ENCODE measurements at places on chromosomes 5 and 9.

- no peak for DNase-seq
These were observed 431 bp downstream of the TMOD1 start for GRCh38 chr9:97501972-97502221.

DNA sequence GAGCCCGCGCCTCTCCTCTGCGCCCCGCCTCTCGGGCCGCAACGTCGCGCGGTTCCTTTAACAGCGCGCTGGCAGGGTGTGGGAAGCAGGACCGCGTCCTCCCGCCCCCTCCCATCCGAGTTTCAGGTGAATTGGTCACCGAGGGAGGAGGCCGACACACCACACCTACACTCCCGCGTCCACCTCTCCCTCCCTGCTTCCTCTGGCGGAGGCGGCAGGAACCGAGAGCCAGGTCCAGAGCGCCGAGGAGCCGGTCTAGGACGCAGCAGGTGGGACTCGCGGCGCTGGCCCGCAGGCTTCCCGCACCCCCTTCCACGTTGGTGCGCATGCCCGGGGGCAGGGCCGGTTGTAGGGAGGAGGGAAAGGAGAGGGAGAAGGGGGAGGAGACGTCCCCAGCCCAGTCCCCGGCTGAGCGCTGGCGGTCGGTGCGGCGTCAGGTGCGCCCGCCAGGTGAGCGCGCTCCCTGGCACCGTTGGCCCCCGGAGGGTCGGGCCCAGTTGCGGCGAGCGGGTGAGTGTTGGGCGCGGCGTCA, at the start of gene OCLN:
Gene OCLN (plus strand): TSS at position 400 of the 532 bp plus-strand sequence. CDS start 11,455 bp downstream, outside the sequence.
- DNase-seq, result no peak

DNA sequence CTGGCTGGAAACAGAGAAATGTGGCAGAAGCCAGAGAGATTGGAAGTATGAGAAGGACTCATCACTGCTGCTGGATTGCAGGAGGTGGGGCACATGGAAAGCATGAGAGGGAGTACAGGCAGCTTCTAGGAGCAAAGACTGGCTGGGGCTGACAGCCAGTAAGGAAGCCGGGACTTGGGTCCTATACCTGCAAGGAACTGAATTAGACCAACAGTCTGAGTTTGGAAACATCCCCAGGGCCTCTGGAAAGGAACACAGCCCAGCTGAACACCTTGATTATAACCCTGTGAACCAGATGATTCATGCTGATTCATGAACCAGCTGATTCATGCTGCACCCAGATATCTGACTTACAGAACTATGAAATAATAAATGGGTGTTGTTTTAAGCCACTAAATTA, 93.4 kb downstream of the OSTF1 start:
- DNase-seq, result no peak

GRCh38 chr9:133696071-133696472, 42.1 kb downstream of the SARDH start:
- DNase-seq, result no peak

DNA sequence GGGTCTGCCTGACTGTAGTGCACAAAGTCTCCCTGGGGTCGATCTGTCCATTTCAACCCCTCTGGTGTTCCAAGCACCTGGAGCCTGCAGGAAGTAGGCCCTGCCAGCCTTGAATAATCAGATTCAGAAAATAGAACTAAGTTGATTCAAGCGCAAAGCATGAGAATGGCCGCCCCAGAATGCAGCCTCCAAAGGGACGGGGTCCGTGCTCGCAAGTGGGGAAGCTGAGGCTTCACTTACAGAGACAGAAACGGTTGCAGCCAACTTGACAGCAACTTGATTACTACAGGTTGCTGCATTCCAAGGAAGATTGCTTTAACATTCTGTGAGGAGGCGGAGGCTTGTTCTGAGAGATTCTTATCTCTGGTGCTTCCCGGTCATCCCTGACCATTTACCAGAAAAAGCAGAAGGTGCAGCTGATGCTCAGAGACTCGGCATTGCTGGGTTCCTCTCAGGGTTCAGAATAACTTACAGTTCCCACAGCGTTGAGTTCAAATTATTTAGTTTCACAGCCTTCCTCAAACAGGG, 14.9 kb upstream of the LRRC14B start:
- no peak for DNase-seq

- no peak for DNase-seq
These were observed 36.6 kb downstream of the TTLL11 start for GRCh38 chr9:122056484-122056883.

DNA sequence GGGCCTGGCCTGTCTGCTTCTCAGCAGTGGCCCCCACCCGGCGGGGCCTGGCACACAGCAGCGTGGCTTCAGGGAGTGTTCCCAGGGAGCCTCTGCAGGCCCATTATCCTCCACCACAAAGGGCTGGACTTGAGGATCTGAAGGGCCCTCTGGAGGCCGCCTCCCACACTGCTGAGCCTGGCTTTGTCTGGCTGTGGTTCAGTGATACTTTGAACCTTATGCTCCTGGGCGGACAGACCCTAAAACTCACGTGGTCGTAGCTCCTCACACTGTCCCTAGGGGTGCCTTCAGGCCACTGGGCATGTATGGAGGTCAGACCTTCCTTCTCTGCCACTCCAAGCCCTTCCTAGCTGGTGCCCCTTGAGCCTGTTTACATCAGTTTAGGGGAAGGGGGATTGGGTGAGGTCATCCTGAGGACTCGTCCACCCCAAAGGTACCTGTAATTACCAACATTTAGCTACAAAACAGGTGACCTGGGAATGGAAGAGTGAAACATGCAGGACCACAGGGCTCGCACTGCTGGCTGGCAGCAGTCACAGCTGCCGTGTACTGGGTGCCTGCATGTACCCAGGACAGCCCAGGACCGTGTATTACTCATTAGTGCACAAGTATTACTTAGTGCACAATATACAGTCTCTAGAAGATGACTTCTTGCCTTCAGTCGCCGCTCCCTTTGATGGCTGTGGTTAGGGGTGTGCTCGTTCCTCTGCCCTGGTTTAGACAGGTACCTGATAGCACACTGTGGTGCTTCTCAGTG, 8.5 kb downstream of the GRHPR start:
- no peak for DNase-seq

DNA sequence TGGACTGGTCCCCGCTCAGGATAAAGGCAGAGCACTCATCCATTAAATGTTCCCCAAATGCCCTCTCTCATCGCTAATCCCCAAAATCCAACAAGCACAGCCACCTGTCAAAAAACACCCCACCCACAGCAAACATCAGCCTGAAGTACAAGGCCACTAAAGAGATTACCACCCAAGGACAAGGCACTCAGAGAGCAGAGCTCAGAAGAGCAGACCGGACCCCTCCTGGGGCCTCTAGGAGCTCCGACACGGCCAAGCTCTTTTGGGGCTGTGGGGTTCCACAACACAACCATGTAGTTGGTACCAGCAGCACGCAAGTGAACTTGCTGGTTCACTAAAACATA, 9.8 kb downstream of the VDAC1 start:
- no peak for DNase-seq

GRCh38 chr5:124806373-124807077, 60.1 kb upstream of the ZNF608 start:
- DNase-seq, result no peak

GRCh38 chr5:90022711-90023053, 386.9 kb downstream of the CETN3 start:
- DNase-seq, result no peak

DNA sequence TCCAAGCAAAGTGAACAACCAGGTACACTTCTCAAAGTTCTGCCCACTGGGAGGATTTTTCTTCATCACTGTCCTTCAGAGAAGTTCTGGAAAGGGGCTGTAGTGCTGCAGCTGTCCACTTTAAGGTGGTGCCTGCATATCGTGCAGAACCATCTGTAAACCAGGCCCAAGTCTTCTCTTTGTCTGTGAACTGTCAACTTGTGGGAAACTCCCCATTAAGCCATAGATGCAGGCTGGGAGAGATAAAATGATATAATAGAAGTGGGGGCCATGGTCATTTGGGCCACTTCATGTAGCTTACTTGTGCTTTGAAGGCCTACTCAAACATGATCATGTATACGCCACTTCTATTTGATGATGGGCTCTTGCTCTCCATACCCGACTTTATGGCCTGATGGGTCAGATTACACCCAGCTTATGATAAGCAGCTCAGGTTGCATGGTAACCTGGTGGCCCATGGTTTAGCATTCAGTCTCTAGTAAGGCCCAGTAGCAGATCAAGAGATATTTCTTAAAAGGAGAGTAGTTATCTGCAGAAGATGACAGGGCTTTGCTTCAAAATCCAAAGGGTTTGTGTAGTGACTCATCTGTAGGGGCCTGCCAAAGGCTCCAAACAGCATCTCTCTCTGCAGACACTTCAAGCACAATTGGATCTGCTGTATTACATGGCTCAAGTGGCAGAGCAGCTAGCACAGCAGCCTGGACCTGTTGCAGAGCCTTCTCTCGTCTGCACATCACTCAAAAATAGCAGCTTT, 15.7 kb upstream of the BTF3 start:
- DNase-seq, result no peak

GRCh38 chr9:32264170-32264864, 120.1 kb upstream of the ACO1 start:
- no peak for DNase-seq

DNA sequence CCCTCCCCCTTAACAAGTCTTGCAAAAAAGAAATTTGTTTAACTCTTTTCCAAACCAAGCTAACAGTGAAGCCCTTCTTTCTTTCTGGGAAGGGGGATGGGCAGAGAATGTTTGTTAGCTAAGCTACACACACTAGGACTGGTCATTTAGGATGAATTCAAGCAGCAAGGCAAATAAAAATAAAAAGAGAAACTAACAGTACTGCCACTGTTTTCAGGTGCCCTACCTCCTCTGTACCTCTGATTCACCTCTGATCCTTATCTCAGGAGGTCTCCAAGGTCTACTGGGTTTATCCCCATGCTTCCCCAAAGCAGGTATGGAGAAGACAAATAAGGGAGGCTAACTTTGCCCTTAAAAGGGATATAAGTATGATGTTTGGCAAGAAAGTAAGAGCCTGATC, 52.9 kb downstream of the ELL2 start:
- DNase-seq, result no peak

GRCh38 chr9:137521405-137521985, 28.7 kb downstream of the PNPLA7 start:
- no peak for DNase-seq

DNA sequence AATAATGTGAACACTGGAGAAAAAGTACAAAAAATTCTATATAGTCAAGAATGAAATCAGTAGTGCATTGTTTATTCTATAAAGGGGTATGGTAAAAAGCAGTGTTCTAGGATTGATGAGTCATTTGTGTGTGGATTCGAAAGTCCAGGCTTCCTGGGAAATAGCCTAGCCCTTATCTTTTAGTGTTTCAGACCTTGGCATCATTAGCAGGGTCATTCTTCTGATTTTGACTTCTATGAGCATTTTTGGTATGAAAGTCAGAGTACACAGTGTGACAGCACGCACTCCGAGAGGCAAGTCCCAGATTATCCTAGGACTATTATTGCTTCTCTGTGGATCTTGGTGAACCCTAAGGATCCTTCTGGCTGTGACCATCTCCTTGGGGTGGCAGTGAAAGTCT, 16.9 kb downstream of the PCSK5 start:
- DNase-seq, result no peak

DNA sequence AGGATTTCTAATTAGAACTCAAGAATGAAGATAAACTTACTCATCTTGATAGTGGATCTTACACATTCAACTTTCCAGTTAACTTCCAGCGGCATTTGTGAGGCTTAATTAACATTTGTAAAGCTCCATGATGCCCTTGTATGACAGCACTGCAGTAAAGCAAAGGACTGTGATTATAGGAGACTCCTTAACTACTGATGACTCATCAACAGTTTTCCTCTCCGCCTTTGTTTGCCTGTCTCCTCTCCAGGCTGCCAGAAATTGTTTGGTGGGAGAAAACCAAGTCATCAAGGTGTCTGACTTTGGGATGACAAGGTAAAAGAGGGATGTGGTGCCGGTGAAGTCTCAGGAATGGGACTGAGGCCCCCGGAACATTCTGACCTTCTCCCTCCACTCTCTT, 20.4 kb upstream of the CYFIP2 start:
- no peak for DNase-seq

DNA sequence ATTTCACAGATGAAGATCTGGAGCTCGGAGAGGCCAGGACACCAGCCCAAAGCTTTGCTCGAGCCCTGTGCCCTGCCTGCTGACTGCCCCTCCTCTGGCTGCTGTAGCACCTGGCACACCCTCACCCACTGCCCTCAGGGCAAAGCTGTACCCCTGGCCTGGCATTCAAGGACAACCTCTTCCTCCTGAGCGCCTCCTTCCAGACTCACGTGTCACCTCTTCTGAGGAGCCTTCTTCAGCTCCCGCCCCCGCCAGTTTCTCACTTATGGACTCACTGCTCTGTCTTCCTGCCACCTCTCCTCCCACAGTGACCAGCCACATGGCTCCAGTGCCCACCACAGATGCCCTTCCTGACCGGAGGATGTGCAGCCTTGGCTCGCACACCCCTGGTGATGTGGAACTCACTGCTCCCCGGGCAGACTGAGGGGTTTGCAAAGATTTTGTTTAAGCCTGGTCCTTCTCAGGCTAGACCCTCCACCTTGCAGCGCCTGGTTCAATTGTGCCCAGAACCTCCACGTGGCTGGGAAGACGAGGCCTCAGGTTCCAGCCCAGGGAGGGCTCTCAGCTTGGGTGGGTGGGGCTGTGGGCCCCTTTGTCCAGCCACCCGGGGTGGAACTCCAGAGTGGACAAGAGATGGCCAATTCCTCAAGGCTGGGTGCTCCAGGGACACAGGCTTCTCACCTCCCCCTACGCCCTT, 46.6 kb upstream of the PHYKPL start:
- DNase-seq, result no peak

- no peak for DNase-seq
These were observed 72.6 kb downstream of the MYO10 start for GRCh38 chr5:16863469-16863946.

- DNase-seq, result no peak
These were observed 4.9 kb upstream of the NR5A1 start for GRCh38 chr9:124511891-124512805.
